Osteoblast (primary cell): ENCODE measurements at places on chromosomes 5 and 9. TPM values are rescaled to one million over a fixed set of nuclear protein-coding genes. Genes with fewer than 3 reads are reported as not detected.
A peak's percentile ranks its signal among the peaks of the same experiment; 100 is the strongest.

Gene CDH18
- total RNA-seq, result 0.29 and 0.36 TPM in 2 replicates

Gene TRIM7
- 0.29 and 0.72 TPM in 2 replicates for total RNA-seq

Gene CAMK2A
- total RNA-seq, result 0.36 and 0.88 TPM in 2 replicates

Gene FAM163B
- not detected in 2 replicates for total RNA-seq

DNA sequence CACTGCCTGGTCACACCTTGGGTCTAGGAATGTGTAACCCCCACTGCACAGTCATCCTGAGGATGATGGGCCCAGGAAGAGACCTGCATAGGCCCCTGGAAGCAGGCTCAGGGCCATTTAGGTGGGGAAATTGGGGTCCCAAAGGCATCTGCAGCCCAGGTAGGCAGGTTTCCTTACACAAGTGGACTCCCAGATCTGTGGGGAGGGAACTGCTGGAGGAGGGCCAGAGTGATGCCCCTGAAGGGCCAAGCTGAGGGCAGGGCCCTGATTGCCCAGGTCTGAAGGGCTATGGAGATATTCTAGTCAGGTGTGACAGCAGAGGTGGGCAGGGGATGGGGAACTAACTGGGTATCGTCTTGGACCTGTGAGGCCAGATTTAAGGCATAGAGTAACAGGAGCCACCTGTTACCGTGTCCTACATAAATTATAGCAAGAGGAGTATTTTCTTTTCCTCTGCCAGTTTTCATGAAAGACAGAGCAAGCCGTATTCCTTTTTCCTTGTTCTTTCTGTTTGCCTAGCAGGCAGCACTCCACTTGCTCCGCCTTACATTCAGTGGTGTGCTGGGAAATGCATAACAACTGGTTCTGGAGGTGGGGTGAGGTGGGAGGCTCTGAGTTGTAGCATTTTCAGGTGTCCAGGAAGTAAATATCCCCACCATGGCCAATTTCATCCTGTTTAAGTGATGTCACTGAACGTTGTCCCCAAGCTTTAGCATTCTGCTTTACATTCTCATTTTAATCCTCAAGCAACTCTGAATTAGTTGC is 41.3 kb downstream of the PPARGC1B start:
- no peaks in the 10 kb centered on the region for H3K27me3 ChIP-seq
- no peak for DNase-seq
- no peak overlapping the region for H3K4me3 ChIP-seq
- H3K27ac ChIP-seq, result no peak overlapping the region
- H3K4me1 ChIP-seq, result no peaks in the 10 kb centered on the region
- H3K36me3 ChIP-seq, result no peaks in the 10 kb centered on the region

- no peak overlapping the region for H3K27ac ChIP-seq
- H3K27me3 ChIP-seq, result no peaks in the 10 kb centered on the region
- no peak for DNase-seq
- no peaks in the 10 kb centered on the region for H3K36me3 ChIP-seq
- no peaks in the 10 kb centered on the region for H3K4me1 ChIP-seq
Observed at GRCh38 chr9:89734600-89735041, 129.8 kb downstream of the GADD45G start.

DNA sequence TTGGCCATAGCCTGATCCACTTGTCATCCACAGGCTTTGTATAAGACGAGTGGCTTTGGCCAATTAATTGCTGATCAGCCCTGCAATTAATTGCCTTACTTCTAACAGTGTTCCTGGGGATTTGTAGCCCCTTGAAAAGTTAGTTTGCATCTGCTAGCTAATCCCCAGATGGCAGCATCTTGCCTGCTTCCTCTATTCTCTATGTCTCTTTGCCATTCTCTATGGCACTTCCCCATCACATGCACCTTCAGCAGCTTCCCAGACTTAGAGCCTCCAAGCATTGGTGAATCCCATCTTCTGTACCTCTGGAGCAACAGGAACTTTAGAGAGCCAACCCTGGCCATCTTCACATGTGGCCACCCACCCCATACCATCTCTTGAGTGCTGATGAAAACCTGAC is 197.0 kb upstream of the DMAC1 start:
- peak; percentile 36 for DNase-seq
- H3K4me1 ChIP-seq, result no peaks in the 10 kb centered on the region
- no peak overlapping the region for H3K4me3 ChIP-seq
- no peaks in the 10 kb centered on the region for H3K27me3 ChIP-seq

DNA sequence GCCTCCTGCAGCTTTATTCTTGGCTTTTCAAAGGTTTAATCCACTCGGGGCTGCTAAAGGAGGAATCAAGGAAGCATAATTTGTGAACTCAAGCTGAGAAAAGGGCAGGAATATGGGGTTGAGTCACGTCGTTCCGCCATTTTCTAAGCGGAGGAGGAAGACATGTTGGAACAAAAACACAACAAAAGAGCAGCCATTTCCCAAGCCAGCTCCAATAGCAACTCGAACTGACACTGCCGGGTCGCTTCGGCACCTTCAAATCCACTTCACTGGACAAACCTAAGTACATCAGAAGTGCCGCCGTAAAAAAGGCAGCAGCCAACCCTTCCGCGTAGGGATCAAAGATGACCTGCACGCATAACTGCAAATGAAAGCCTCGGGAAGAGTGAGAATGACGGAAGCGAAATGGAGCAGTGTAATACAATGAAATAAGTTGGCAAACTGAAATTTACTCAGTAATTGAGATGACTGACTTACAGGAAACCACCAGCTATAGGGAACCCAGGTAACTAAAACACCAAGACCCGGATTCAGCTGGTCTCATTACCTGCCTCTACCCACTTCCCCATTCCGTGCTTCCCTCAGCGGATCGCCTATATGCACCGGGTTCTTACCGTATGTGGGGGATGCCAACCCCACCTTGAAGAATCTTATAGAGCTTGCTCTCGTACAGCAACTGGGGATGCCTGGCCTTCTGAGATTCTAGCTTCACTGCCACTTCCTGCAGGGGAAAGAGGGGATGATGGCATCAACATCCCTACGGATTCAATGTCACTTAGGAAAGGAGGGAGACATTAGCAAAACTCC is 1.6 kb downstream of the CSNK1A1 start:
- peak; percentile 67 for DNase-seq
- H3K36me3 ChIP-seq, result peaks cover 44% of the 10 kb centered on the region
- no peaks in the 10 kb centered on the region for H3K27me3 ChIP-seq

- H3K4me3 ChIP-seq, result no peak overlapping the region
- DNase-seq, result peak; percentile 83
- no peaks in the 10 kb centered on the region for H3K27me3 ChIP-seq
- H3K4me1 ChIP-seq, result peaks cover 18% of the 10 kb centered on the region
Observed at GRCh38 chr9:16289639-16290038, 580.8 kb downstream of the BNC2 start.

GRCh38 chr9:104260004-104260403 is 165.9 kb downstream of the SMC2 start:
- no peak overlapping the region for H3K4me3 ChIP-seq
- no peak overlapping the region for H3K27ac ChIP-seq
- H3K27me3 ChIP-seq, result no peaks in the 10 kb centered on the region
- H3K4me1 ChIP-seq, result no peaks in the 10 kb centered on the region
- H3K36me3 ChIP-seq, result no peaks in the 10 kb centered on the region
